Kidney (tissue), 22 donors: ENCODE measurements at places on chromosomes 1 and 21.

DNA sequence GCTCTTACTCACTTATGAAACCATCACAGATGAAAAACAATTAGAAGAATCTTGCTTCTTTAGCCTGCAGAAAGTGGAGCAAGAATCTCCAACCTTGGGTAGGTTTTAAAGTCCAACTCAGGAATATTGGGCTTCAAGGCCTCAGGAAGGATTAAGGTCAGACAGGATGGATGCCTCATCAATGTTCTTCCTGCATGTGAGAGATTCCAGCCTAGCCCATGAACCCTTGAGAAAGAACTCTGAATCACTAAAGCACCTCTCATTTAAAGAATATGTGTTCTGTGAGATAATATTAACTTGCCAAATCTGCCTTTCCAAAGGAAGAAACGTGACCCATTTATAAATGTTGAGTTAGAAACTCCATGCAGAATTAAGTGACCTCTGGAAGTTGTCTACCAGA lies 345.2 kb upstream of the CAMK1G start:
- H3K4me3 ChIP-seq = no peak overlapping the region
- no peak overlapping the region for H3K27ac ChIP-seq
- no peaks in the 10 kb centered on the region for H3K4me1 ChIP-seq
- H3K36me3 ChIP-seq = no peaks in the 10 kb centered on the region
- H3K27me3 ChIP-seq = no peaks in the 10 kb centered on the region

- no peak overlapping the region for H3K4me3 ChIP-seq
- H3K27ac ChIP-seq = no peak overlapping the region
- H3K36me3 ChIP-seq = no peaks in the 10 kb centered on the region
- no peaks in the 10 kb centered on the region for H3K27me3 ChIP-seq
- H3K4me1 ChIP-seq = no peaks in the 10 kb centered on the region
- no peak for DNase-seq
These were observed 5.2 kb upstream of the KRTAP19-8 start for GRCh38 chr21:31043471-31043870.

DNA sequence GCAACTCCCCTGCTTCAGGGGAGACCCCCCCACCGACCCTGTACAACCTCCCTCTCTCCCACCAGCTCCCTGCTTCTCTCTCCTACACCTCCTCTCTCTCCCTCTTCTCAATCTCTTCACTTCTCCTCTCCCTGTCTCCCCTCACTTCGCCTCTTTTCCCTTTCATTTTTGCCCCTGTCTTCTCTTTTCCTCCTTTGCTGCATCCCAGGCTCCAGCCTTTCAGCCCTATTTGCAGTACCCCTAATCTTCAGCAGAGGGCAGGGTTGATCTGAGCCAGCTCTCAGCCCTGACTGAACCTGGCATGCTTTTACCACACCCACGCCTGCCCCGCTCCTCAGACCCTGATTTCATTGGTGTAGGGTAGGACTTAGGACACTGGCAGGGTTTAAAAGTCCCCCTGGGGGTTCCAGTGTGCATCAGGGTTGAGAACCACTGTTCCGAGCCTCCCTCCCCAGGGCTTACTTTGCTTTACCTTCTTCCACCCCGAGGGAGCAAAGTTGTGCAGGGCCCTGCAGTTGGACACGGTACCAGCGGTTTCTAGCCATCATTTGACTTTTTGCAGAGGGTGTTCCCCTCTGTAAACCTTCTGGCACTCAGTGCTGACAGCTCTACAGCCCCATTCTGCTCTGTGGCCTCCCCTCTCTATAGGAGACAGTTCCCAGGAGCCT lies 67.3 kb upstream of the CNTN2 start:
- peaks cover 6% of the 10 kb centered on the region for H3K36me3 ChIP-seq
- peak; percentile 82 for DNase-seq
- no peak overlapping the region for H3K4me3 ChIP-seq
- H3K4me1 ChIP-seq = no peaks in the 10 kb centered on the region

GRCh38 chr1:76961181-76961819 lies 94.0 kb downstream of the ST6GALNAC5 start:
- H3K4me1 ChIP-seq = no peaks in the 10 kb centered on the region
- H3K4me3 ChIP-seq = no peak overlapping the region
- H3K36me3 ChIP-seq = no peaks in the 10 kb centered on the region

DNA sequence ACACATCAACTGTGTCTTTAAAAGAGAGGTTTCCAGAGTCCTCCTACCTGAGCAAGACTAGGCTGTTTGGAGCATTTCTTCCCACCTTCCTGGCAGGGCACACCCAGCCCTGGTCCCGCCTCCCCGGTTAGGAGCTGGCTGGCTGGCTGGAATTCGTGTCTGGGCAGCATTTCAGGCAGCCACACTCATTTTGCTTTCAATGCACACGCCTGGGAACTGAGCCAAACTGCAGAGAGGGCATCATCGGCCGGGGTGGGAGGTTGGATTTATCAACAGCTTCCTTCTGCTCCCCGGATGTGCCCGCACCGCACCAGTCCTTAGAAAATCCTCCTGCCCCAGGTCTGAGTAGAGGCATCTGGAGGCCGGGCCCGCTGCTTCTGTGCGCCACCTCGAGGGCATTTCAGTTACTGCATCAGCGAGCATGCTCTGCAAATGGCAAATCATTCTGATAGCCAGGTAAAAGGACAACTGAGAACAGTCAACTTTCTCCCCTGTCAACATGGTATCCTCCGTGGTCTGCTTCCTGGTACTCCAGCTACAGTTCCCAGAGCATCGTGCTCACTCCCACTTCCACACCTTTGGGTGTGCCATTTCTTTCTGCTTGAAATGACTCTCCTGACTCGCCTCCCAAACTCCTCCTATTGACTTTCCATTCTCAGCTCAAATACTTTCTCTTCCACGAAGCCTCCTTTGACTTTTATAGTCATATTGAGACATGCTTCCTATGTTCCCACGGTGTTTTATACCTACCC lies 20.6 kb downstream of the TCEA3 start:
- no peaks in the 10 kb centered on the region for H3K36me3 ChIP-seq
- H3K4me3 ChIP-seq = no peak overlapping the region
- peak overlapping the region; percentile 68 for H3K27ac ChIP-seq

- H3K4me1 ChIP-seq = no peaks in the 10 kb centered on the region
- no peak overlapping the region for H3K27ac ChIP-seq
- H3K36me3 ChIP-seq = no peaks in the 10 kb centered on the region
- peak; percentile 86 for DNase-seq
- no peaks in the 10 kb centered on the region for H3K27me3 ChIP-seq
These were observed 245.2 kb downstream of the TRABD2B start for GRCh38 chr1:47751996-47752451.

- H3K4me3 ChIP-seq = no peak overlapping the region
- H3K27me3 ChIP-seq = no peaks in the 10 kb centered on the region
- no peak overlapping the region for H3K27ac ChIP-seq
These were observed 111.4 kb downstream of the HLX start for GRCh38 chr1:220990427-220991339.

- H3K36me3 ChIP-seq = no peaks in the 10 kb centered on the region
- H3K27ac ChIP-seq = no peak overlapping the region
- no peak overlapping the region for H3K4me3 ChIP-seq
These were observed 11.7 kb downstream of the PKN2 start for GRCh38 chr1:88695781-88696180.

GRCh38 chr1:64112281-64112680 lies 91.1 kb upstream of the UBE2U start:
- no peak overlapping the region for H3K4me3 ChIP-seq
- no peaks in the 10 kb centered on the region for H3K27me3 ChIP-seq
- no peaks in the 10 kb centered on the region for H3K4me1 ChIP-seq
- no peak for DNase-seq
- no peaks in the 10 kb centered on the region for H3K36me3 ChIP-seq

- H3K4me3 ChIP-seq = no peak overlapping the region
- no peaks in the 10 kb centered on the region for H3K36me3 ChIP-seq
- DNase-seq = no peak
These were observed 6.9 kb downstream of the SERTAD4 start for GRCh38 chr1:210239349-210240111.

DNA sequence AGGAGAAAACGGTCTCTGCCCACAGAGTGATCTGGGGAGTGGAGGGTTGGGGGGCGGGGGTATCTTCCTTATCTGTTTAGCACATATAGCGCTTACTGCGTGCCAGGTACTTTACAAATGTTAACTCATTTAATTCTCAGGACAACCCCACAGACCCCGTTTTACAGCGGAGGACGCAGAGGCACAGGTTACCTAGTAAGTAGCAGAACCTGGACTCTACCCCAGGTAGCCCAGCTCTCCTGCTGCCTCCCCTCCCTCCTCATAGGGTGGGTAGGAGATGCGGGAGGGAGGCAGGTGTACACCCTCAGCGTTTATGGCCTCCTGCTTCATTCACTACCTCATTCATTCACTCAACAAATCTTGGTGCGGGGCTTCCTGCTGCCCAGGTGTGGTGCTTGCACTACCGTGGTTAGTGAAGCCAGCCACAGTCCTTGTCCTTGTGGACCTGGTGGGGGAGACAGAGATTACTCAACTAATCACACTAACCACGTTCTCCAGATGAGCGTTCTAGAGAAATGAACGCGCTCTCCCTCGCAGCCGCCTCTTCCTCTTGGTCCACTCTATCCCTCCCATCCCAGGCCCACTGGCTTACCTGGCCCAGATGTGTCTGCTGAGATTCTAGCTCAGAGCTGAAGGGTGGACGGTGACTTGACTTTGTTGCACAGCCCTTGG lies 102.0 kb downstream of the IER5 start:
- H3K27ac ChIP-seq = no peak overlapping the region
- no peak overlapping the region for H3K4me3 ChIP-seq
- H3K4me1 ChIP-seq = no peaks in the 10 kb centered on the region
